Vagina (tissue), 2 donors: ENCODE measurements at places on chromosomes 5 and 9.
A peak's percentile ranks its signal among the peaks of the same experiment; 100 is the strongest.

DNA sequence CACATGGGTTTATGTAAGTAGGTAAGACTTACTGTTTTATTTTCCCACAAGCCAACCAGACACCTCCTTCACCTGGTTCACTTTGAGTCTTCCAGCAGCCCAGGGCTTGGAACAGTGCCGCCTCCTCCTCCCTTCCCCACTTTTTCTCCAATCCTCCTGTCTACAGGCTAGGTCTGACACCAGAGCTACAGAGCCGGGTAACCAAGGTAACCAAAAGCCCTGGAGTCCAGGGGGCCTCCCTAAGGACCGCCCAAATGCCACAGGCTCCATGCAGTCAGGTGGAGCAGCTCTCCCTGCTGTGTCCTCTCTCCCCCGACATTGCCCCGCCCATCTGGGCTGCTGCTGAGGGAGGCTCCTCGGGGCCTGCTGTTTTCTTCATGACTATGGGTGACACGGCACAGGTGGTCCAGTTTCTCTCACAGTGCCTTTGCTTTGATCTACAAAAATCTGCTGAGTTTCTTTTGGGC is 138.0 kb upstream of the EFNA5 start:
- no peak for DNase-seq

GRCh38 chr5:158384535-158385481 is 525.9 kb upstream of the CLINT1 start:
- DNase-seq = no peak

GRCh38 chr5:157248821-157249470 is 17.0 kb upstream of the CYFIP2 start:
- DNase-seq = no peak

- no peak for DNase-seq
These were observed 201.3 kb downstream of the CACNA1B start for GRCh38 chr9:138078846-138079245.

DNA sequence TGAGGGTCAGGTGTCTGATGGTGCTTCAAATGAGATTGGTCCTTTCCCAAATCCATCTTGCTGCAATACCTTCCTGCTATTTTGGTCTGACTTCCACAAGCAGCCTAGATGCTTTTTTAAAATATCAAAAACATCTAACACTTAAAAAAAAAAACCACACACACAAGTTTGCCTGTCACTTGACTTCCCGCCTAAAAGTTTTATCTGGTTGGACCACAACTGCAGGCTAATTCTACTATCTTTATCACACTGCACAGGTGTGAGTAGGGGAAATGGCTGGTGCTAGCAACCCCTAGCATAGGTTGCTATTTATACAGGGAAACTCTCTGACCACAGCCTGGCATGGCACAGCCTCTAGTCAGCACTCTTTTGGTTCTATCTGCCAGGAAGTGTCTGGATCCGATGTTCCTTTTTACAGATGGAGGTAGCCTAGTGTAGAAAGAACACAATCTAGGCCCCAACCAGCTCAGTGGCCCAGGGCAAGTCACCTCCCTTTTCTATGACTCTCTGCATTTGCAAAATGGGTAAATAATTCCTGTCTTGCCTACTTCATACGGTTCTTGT is at the start of gene HEMGN:
HEMGN (minus strand) TSS at position 92 of the 564 bp plus-strand sequence; CDS start at position 56, 36 bp downstream.
- no peak for DNase-seq

DNA sequence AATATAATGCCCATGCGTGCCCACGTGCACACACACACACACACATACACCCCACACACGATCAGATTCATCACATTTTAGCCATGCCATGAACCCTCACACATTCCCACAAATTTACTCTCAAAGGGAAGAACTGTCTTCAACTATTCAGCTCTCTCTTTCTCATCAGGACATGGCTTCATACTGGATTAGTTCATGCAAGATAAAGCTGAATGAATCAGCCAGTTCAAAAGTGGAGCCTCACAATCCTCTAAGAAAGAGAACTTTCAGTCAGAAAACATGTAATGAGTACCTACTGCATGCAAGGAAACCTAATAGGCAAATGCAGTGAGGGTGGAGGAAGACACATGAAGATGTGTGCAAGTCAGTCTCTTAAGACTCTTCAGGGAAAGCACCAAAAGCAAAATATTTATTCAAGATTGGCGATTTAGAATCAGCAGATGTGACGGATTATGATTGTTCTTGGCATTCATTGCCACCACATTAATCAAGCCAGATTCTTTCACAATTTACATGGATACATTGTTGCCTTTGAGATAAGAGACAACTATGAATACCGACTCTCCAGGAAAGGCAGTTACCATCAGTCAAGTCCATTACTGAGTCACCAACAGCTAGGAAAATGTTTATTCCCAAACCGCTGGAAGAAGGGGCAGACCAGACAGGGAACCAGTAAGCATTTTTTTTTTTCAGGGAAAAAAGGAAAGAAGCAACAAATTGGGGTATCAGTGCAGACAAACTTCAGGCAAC is 30.3 kb upstream of the PUM3 start:
- DNase-seq = no peak

DNA sequence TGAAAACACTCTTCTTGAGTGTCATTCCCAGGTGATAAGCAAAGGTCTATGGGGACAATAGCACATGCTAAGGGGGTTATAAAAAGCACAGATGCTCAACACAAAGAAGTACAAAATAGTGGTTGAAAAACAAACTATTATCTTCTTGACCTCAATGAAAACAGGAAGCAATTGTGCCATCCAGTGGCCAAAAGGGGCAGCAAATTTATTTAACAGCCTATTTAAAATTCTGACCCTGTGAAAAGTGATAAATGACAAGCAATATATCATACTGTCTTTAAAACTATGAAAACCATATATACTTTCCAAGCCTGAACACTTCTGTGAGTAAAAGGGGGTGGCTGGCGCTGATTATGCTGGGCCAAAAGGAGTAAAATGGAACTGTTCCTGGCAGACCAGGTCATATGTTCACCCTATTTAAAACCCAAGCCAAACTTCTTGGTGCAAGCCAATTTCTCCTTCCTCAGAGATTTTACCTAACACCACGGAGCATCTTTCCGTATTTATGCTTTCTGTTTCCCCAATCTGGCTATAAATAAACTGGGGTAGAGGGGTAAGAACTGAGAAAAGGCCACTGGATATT is 29.7 kb downstream of the TEX10 start:
- no peak for DNase-seq

GRCh38 chr9:19184144-19184917 is 46.2 kb upstream of the DENND4C start:
- DNase-seq = no peak

DNA sequence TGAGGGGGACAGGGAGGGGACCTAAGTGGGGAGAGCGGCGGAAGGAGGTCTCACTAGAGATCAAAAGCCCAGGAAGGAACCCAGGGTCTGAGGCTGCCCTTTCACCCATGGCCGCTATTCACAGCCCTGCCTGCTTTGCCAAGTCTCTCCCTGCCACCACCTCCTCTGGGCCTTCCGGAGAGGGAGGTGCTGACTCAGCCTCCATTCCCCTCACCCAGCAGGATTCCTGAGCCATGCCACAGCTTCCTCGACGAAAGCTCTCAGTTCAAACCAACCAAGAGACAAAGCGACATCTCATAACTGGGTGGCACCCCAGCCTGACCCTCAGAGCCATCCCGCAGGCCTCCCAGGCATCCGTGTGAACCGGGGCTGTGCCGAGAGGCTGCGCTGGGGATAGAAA is 36.7 kb downstream of the PAX5 start:
- no peak for DNase-seq

- DNase-seq = no peak
These were observed 40.4 kb downstream of the ACTBL2 start for GRCh38 chr5:57442080-57442839.

GRCh38 chr5:152356506-152356905 is 48.6 kb downstream of the NMUR2 start:
- DNase-seq = no peak

DNA sequence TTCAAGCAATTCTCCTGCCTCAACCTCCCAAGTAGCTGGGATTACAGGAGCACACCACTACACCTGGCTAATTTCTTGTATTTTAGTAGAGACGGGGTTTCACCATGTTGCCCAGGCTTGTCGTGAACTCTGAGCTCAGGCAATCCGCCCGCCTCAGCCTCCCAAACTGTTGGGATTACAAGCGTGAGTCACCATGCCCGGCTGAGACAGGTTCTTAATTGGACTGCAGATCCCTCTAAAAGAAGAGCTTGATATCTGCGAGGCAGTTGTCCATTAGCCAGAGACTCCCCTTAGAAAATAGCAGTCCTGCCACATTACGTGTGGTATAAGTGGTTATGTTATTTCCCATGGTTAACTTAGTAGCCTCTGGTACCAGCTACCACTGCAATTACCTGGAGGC is 46.6 kb upstream of the NPR3 start:
- DNase-seq = no peak

GRCh38 chr9:19999491-20000057 is 210.7 kb upstream of the SLC24A2 start:
- no peak for DNase-seq

DNA sequence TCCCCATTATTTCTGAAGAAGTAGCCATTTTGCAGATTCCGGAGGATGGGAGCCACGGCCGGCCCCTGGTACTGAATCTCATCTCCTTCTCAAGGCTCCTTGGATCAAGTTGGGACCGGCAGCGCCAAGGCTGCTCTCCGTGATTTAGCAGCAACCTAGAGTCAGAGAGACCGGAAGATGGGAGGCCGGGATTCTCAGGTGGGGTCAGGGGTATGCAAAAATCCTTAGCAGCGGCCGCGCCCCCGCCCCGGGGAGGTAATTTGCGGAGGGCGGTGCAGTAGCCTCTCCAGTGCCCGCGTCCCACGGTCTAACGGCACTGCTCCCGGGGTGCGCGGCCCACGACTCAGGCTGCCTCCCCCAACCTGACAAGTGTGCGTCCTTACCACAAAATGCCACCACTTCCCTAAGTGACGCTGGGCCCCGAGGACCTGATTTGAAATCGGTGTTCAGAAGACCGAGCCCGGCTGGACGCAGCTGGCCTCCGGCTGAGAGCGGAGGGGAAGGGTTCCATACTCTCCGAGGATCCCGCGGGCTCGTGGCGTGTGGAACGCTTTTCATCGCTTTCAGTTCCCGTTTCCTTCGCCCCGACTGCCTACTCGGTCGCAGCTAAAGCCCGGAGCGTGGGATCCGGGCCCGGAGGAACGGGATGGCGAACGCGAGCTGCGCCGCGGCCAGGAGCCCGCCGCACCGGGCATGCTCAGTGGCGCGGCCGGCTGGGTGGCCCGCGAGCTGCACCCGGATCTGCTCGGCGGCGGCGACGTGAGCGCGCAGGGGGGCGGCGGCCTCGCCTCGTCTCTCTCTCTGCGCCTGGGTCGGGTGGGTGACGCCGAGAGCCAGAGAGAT is at the start of gene SCAMP1:
SCAMP1 (plus strand) TSS at position 787 of the 843 bp plus-strand sequence; CDS start at position 842, 55 bp downstream.
- DNase-seq = peak; percentile 91

DNA sequence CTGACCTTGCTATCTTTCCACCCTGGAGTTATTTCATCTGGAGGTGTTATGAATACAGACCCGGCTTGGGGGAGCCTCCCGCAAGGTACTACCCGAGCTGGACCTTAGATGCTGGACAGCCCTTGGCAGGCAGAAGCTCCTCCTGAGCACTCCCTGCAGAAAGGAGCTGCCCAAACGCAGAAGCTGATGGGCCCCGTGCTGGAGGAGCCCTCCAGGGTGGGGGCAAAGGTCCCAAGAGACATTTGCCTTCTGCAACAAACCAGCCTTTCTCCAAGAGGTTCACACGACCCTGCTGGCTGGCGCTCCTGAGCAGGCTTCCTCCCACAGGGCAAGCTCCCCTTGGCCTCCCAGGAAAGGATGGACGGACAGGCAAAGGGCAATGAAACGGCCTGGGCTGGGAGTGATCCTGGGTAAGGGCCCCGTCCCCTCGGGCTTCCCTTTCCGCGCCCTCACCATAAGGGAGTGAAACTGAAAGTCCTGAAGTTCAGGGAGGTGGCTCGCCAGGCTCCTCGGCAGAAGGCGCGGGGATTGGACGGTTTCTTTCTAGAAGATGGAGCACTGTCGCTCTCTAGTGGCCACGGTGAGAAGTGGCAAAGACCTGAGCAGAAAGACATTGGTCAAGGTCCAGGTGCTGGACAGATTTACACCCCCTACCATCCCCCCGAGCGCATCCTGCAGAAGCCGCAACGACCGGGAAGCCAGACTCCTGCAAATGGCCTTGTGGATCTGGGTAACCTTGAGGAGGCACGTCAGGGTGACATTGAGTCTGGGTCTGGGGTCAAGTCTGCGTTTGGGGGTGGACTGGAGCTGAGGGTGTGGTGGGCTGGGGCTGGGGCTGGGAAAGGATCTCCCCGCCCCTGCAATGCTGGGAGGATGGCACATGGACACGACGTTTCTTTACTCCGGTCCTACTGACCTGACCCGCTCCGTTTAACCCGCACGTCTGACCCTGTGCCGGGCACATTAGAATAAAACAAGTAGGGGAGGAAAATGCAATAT is 56.4 kb downstream of the NEURL1B start:
- peak; percentile 92 for DNase-seq

DNA sequence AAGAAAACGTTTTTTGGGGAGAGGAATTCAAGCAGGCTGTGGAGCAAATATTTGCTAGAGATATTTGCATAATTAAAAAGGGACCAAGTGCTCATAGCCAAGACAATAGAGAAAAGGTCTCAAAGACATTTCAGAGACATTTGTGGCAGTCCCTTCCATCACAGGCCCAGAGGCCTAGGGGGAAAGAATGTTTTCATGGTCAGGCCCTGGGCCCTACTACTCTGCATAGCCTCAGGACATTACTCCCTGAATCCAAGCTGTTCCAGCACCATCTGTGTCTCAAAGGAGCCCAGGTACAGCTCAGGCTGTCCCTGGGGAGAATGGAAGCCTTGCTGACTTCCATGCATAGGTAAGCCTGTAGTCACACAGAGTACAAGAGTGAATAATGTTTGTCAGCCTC is 113.0 kb upstream of the KIF2A start:
- no peak for DNase-seq

- DNase-seq = no peak
These were observed 188.8 kb upstream of the GLRA1 start for GRCh38 chr5:152113401-152113800.

GRCh38 chr5:45037927-45038326 is 229.2 kb downstream of the MRPS30 start:
- DNase-seq = no peak

DNA sequence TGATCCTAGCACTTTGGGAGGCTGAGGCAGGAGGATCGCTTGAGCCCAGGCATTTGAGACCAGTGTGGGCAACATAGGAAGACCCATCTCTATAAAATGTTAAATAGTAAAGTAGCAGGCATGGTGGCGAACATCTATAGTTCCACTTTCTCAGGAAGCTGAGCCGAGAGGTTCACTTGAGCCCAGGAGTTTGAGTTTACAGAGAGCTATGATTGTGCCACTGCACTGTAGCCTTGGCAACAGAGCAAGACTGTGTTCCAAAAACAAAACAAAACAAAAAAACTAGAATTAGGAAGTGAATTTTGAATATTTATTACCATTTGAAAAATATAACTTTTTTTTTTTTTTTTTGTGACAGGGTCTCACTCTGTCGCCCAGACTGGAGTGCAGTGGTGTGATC is 26.8 kb upstream of the PAX5 start:
- no peak for DNase-seq
